Inflammatory macrophage treated with lipopolysaccharide for 1 hour (primary cell): ENCODE measurements at places on chromosomes 11 and 22.

GRCh38 chr11:16280256-16280682 lies 76.1 kb downstream of the SOX6 start:
- no peak for DNase-seq

GRCh38 chr22:35381424-35382009 lies 621 bp downstream of the HMOX1 start:
- DNase-seq, result no peak

DNA sequence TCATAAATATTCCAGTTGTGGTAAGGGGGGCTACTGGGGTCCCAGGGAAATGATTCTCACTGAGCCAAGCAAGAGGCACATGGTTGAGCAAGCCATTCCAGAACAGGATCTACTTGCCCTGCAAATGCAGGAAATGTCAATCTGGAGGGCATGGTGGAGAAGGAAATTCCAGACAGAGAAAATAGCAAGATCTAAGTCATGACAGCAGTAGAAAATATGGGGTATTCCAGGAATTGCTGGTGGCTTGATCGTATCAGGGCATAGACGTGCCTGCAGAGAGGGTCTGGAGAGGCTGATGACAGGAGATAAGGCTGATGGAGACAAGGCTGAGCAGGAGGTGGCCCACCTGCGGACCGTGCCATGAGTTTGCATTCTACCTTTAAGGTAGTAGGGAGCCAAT lies 566.3 kb upstream of the CADM1 start:
- no peak for DNase-seq

GRCh38 chr22:45599836-45600577 lies 71.6 kb upstream of the ATXN10 start:
- DNase-seq, result no peak

GRCh38 chr11:61106894-61107470 lies 4.7 kb downstream of the CD5 start:
- DNase-seq, result no peak

DNA sequence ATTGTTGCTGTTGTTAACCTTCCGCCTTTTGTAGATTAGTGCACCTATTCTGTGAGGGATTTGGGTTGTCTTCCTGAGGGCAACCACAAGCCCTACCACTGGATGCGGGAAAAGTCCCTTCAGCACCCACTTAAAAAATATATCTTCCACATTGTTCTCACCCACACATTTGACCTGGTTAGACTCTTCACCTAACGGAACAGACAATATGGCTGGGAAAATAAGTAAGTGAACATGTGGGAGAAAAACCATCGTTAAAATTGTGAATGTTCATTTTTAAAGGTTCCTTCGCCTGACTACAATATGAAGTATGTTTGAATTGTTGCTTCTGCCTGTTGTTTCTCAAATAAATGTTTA lies 72.0 kb upstream of the MPEG1 start:
- no peak for DNase-seq

DNA sequence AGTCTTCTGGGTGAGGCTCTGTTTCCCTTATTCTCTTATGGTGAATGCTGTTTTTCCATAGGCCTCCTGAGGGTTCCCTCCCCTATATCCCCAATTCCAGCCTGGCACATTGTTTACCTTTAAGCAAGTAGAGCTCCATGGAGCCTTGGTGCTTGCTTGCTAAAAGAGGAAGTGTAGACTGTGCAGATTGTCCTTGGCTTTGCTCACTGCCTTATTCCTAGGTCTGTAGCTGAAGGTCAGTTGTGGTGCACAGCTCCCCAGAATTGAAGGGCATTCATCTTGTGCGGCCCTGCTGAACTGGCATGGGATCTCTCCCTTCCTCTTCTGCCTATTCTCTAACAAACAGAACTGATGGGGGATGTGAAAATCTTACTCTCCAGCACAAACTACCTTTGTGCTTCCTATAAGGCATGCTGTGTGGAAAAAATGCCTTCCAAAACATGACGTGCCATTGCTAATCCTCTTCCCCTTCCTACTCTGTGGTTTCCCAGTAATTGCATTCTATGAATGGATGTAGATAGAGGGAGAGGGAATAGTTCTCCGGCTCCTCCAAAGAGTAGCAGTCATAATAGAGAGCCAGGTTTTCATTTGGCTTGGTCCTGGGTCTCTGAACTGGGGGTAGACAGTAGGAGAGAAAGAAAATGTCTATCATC lies 34.2 kb upstream of the PLET1 start:
- no peak for DNase-seq

GRCh38 chr11:64339754-64340408 lies at the start of gene CCDC88B:
CCDC88B (plus strand) TSS chr11:64340204; CDS start chr11:64340267, 63 bp downstream.
- peak; percentile 48 for DNase-seq

GRCh38 chr11:123924027-123924426 lies 15.4 kb upstream of the OR4D5 start:
- DNase-seq, result no peak

DNA sequence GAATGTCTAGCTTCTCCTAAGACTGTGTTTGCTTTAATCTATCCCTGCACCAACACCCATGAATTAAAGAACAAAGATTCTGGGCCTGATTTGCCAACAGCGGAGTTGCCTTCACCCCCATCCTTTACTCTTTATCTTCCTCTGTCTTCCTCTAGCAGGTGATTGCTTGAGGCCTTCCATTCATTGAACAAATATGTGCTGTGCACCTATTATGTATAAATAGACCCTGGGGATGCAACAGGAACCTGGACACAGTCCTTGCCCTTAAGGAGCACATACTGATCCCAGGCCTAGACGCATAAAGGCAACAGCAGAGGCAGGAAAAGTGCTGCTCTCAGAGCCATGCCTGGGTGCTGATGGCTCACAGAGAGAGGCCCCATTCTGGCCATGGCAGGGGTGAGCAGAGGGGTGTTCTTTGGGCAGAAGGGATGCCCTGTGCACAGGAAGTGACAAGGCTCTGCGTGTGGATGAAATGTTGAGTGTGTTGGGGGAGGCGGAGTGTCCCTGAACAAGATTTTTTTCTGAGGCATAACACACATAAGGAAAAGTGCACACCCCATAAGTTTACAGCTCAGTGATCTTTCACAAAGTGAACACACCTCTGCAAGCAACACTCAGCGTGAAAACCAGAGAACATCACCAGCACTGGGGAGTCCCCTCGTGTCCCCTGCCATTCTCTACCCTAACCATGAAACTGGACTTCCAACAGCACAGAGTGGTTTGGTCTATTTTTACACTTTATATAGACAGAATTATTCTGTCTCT lies 145.9 kb downstream of the GRIK4 start:
- DNase-seq, result no peak

GRCh38 chr11:22347857-22348487 lies 9.8 kb downstream of the SLC17A6 start:
- no peak for DNase-seq

- DNase-seq, result peak; percentile 29
These were observed 11.6 kb downstream of the DGCR2 start for GRCh38 chr22:19110646-19111045.

GRCh38 chr22:40509401-40510134 lies 127.0 kb downstream of the MRTFA start:
- DNase-seq, result peak; percentile 83

GRCh38 chr22:23673050-23673620 lies 17.7 kb upstream of the RGL4 start:
- no peak for DNase-seq

DNA sequence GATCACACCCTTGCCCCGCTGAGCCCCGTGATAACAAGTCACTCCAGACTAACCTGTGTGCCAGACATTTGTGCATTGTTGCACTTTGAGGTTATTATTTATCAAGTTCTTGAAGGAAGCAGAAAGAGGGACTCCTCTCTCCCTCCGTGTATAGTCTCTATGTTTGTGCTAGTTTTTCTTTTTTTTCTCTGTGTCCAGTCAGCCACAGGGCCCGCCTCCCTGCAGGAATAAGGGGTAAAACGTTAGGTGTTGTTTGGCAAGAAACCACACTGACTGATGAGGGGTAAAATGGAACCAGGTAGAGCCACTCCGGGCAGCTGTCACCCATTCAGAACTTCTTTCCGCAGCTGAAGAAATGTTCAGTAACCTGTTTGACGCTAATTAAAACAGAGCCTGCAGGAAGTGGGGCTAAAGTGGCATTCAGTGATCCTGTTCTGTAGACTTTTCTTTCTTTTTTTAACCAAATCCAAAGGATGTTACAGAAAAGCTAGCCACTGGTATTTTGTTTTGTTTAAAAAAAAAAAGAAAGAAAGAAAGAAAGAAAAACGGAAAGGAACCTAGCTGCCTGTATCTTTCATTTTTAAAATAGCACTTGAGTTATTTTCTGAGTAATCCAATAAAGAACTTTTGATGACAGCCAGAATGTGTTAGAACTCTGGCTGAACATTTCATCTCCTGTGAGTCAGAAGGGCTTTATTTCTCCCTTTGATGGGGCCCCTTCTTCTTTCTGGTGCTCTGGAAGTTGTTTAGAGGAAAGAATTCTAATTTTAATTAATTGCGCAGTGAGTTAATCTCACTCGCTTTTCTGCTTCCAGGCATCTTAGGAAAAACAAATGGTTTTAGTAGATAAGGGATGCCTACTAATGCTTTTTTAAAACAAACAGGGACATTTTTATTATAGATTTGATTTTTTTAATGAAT lies 58.2 kb downstream of the COMMD9 start:
- DNase-seq, result no peak

- DNase-seq, result no peak
These were observed 310.1 kb downstream of the CADM1 start for GRCh38 chr11:115193914-115194801.

DNA sequence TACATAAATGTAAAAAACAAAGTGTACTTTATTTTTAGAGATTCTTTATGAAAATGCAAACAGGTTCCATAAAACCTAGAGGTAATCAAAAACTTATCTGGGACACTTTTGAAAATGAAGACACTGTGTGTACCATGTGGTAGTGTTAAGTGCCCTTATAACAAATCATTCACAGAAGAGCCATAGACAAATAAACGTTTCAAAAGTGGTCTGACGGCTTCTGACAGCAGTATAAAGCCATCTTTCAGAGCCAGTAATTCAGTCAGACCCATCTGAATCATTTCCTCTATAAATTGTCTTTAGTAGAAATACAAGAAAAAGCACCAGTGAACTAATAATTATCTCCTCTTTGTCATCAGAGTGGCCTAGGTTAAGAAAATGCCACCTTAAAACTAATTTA lies 100.0 kb downstream of the PAX6 start:
- DNase-seq, result no peak
